OCI-LY7 (cell line): ENCODE measurements at places on chromosomes 11 and 22. TPM values are rescaled to one million over a fixed set of nuclear protein-coding genes. Genes with fewer than 3 reads are reported as not detected.

NXPE4 gene
- total RNA-seq, result not detected in 2 replicates

COMT gene
- total RNA-seq, result 89.5 and 90.8 TPM in 2 replicates

SLC35F2 gene
- 21.1 and 21.6 TPM in 2 replicates for total RNA-seq

ADORA2A gene
- total RNA-seq, result 29.5 and 35.0 TPM in 2 replicates

PGA5 gene
- not detected in 2 replicates for total RNA-seq

TMEM225 gene
- not detected in 2 replicates for total RNA-seq

ALDH3B1 gene
- 0.53 and 0.65 TPM in 2 replicates for total RNA-seq

APOC3 gene
- total RNA-seq, result not detected in 2 replicates

OR10A2 gene
- not detected in 2 replicates for total RNA-seq

SPON1 gene
- not detected in 2 replicates for total RNA-seq

FZD4 gene
- 0.06 and 0.17 TPM in 2 replicates for total RNA-seq

SAA2 gene
- total RNA-seq, result not detected in 2 replicates

CSNK2A3 gene
- 0.76 and 0.82 TPM in 2 replicates for total RNA-seq

LRRC10B gene
- not detected in 2 replicates for total RNA-seq

GLB1L2 gene
- total RNA-seq, result not detected in 2 replicates

P4HA3 gene
- total RNA-seq, result not detected in 2 replicates

TPBGL gene
- not detected in 2 replicates for total RNA-seq

LUZP2 gene
- not detected in 2 replicates for total RNA-seq

GLYAT gene
- not detected in 2 replicates for total RNA-seq

PLAAT5 gene
- not detected in 2 replicates for total RNA-seq

EIF1AD gene
- total RNA-seq, result 55.5 and 63.2 TPM in 2 replicates

CCDC15 gene
- 9.6 and 11.7 TPM in 2 replicates for total RNA-seq

C11orf97 gene
- not detected in 2 replicates for total RNA-seq

FOLR1 gene
- total RNA-seq, result not detected in 2 replicates

SMC1B gene
- 0.08 TPM in 1 of 2 replicates, not detected in the other for total RNA-seq

TMEM132A gene
- 5.5 and 7.5 TPM in 2 replicates for total RNA-seq

RPS6KA4 gene
- 11.0 and 13.4 TPM in 2 replicates for total RNA-seq

SLC22A12 gene
- not detected in 2 replicates for total RNA-seq

BARX2 gene
- 0.23 TPM in 1 of 2 replicates, not detected in the other for total RNA-seq

OR10D3 gene
- not detected in 2 replicates for total RNA-seq

ELMOD1 gene
- not detected in 2 replicates for total RNA-seq

P2RY6 gene
- not detected in 2 replicates for total RNA-seq

MMP8 gene
- total RNA-seq, result not detected in 2 replicates

PGA3 gene
- not detected in 2 replicates for total RNA-seq

CASP5 gene
- total RNA-seq, result not detected in 2 replicates

TMEM45B gene
- total RNA-seq, result not detected in 2 replicates

KRTAP5-11 gene
- not detected in 2 replicates for total RNA-seq

TREH gene
- total RNA-seq, result not detected in 2 replicates

OR6A2 gene
- total RNA-seq, result 2.2 and 2.4 TPM in 2 replicates

NTM gene
- total RNA-seq, result not detected in 2 replicates

ROBO4 gene
- total RNA-seq, result not detected in 2 replicates

VSTM5 gene
- not detected in 2 replicates for total RNA-seq

CUL5 gene
- 36.6 and 39.7 TPM in 2 replicates for total RNA-seq

IRAG1 gene
- not detected in 2 replicates for total RNA-seq

RIMBP3B gene
- total RNA-seq, result 1.1 and 1.5 TPM in 2 replicates

DLG2 gene
- total RNA-seq, result 8.0 and 8.2 TPM in 2 replicates

CRYBB3 gene
- not detected in 2 replicates for total RNA-seq

OR8U1 gene
- not detected in 2 replicates for total RNA-seq

CFAP300 gene
- not detected in 2 replicates for total RNA-seq

OR5AN1 gene
- total RNA-seq, result not detected in 2 replicates

CCT8L2 gene
- not detected in 2 replicates for total RNA-seq
